Stimulated activated CD4-positive, alpha-beta T cell treated with anti-CD3 and anti-CD28 coated beads, TNF-alpha, amount 100 ng/mL, for 48 hours (primary cell): ENCODE measurements at places on chromosomes 7 and 10.
A peak's percentile ranks its signal among the peaks of the same experiment; 100 is the strongest.

DNA sequence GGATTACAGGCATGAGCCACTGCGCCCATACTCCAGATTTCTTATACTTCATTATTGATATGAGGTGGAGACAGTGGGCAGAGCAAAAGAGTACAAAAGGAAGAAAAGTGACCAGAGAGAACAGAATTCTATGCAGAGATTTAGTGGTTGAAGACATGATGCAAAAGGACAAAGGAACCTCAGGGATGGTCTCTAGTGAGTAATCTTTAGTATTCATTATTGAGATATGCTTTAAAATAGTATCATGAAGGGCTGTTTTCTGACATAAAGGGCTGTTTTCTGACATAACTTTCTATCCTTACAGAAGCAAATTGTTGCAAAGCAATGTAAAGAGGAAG lies 81.2 kb upstream of the OIT3 start:
- DNase-seq = no peak

DNA sequence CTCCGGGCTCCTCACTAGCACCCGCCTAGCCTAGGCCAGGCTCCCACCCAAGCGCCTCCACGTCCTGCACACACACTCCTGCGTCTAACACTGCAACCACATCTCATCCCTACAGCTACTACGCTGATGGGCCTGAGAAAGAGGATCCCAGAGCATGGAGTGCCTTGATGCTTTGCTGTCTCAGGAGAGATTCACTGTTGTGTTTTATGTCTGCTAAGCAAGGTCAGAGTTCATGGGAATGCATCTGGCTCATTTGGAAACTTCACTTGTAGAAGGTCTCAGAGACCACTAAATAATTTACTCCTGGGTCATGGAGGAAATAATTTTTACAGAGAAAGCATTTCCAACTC lies 88.7 kb downstream of the SLIT1 start:
- DNase-seq = no peak

- no peak for DNase-seq
Observed at GRCh38 chr7:52917982-52918578, 117.4 kb upstream of the POM121L12 start.

- no peak for DNase-seq
Observed at GRCh38 chr7:20030417-20030816, 186.8 kb downstream of the MACC1 start.

DNA sequence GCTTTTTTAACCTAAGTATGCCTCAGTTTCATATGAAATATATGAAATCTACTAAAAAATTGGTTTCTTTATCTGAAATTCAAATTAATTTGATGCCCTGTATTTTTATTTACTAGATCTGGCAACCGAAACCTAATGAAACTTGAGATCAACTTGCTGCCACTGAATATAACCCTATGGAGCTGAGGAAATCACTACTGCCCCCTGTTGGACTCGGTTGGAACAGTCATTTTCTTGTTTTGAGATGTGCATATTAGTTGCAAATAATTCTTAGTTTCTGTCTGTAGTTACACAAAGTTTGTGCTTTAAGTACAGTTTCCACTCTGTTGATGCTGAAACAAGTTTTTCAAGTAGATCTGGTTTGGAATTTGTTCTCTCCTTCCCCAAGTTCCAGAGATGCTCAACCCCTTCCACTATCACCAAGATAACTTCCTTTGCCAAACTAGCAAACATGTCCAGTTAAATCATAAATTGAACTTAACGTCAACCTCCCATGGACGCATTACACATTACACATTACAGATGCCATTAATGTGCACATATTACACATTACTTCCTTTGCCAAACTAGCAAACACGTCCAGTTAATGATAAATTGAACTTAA lies 22.2 kb upstream of the EXOC4 start:
- peak; percentile 27 for DNase-seq

DNA sequence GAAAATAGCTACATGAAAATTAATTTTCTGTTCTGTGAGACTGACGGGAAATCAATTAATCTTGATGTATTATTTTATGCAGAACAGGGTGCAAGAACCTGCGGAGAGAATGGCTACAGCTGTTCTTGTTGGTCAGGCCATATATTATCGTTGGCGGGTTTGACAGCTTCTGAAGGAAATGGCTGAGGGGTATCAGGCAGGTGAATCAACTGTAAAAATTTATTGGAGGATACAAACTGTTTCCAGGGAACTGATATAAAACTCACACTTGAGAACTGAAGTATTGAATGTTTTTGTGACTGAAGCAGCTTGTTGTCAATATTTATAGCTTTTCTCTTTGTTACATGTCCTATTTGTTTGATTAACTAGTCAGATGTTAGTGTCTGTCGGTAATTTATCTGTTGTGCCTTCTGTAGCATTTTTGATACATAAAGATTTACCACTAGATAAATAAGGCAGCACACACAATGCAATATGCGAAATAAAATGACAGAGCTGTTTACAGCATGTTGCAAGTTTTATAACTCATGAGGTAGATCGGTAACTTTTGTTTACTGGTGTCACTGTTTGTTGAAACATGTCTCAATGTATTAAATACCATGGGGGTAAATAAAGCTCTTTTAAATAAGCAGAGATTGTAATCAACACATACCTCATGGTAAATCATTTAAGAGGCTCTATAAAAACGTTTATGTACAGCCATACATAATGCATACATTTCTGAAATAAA lies 308.2 kb downstream of the LRMDA start:
- DNase-seq = no peak

DNA sequence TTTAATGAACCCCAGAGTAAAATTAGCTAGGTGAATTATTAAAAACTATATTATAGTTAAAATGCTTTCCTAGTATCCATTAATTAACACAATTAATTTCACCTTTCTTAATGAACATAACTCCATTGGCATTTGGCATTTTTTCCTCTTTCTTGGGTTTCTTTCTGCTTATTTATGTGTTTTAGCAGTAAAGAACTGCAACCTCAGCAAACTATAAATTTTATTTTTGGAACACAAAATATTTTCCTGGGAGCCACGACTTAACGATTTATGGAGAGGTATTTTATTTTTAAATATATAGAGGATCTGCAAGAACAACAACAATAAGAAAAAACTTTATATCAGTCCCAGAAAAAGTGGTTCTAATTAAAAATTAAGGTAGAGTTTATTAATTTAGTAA lies 447.4 kb upstream of the ETV1 start:
- no peak for DNase-seq

DNA sequence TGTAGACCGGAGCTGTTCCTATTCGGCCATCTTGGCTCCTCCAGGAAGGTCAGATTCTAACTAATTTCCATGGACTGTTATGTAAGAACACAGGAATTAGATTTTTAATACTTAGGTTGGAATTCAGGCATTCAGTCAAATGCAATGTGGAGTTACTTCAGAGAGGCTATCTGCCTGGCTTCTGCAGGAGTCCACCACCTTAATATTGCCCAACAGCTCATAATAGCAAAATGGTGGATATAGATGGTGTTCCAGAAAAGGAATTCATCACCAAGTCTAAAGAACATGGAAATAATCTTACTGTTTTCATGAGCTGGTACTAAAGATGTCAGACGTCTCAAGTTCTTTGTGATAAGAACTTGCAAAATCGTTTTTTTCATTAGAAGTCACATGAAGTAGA lies 39.5 kb downstream of the CRHR2 start:
- DNase-seq = no peak

DNA sequence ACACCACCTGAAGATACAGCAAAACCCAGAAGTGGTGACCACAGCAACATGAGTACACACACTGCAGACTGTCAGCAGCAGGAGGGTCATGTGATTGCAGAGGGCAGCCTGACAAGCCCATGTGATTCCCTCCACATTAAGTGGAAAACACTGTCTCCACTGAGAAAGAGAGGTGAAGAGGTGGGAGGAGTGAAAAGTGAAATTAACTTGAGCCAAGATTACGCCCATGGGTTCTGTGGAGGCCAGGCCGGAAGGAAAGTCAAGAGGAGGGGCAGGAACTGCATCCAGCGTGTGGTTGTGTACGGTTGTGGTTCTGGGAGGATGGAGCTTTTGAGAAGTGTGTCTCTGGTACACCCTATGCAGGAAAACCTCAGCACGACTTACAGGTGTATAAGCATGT lies 138.5 kb downstream of the PLXNA4 start:
- no peak for DNase-seq
